ENCODE measurements at places on chromosomes 11 and 22.

- DNase-seq, result no peak
Observed at GRCh38 chr11:89489930-89490329, 1.2 kb downstream of the NOX4 start.

DNA sequence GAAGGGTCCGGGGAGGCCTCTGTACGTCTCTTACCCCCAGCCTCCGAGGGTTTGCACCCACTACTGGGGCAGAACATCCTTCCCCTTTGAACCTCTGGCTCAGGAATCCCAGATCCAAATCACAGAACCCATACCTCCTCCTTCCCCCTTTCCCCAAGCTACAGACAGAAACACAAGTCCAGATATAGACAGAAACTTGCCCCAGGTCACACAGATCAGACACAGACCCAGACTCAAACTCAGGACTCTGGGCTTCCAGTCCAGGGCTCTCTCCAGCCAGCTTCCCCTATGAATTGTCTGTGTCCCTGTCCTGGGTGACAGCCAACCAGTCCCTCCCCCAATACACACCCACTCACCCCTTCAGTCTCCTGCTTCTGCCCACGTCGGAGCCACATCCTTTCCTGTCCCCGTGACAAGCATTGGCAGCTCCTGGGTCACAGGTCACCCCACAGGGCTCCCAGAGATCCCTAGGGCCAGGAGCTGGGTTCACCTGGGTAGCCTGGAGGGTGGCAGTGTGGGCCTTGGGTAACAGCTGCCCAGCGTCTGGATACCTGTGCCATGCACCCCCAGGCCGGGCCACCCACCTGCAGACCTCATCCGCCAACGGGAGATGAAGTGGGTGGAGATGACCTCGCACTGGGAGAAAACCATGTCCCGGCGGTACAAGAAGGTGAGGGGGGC, 772 bp downstream of the TBC1D10C start:
- no peak for DNase-seq

GRCh38 chr22:44401783-44402110, 89.0 kb upstream of the SHISAL1 start:
- DNase-seq, result no peak

DNA sequence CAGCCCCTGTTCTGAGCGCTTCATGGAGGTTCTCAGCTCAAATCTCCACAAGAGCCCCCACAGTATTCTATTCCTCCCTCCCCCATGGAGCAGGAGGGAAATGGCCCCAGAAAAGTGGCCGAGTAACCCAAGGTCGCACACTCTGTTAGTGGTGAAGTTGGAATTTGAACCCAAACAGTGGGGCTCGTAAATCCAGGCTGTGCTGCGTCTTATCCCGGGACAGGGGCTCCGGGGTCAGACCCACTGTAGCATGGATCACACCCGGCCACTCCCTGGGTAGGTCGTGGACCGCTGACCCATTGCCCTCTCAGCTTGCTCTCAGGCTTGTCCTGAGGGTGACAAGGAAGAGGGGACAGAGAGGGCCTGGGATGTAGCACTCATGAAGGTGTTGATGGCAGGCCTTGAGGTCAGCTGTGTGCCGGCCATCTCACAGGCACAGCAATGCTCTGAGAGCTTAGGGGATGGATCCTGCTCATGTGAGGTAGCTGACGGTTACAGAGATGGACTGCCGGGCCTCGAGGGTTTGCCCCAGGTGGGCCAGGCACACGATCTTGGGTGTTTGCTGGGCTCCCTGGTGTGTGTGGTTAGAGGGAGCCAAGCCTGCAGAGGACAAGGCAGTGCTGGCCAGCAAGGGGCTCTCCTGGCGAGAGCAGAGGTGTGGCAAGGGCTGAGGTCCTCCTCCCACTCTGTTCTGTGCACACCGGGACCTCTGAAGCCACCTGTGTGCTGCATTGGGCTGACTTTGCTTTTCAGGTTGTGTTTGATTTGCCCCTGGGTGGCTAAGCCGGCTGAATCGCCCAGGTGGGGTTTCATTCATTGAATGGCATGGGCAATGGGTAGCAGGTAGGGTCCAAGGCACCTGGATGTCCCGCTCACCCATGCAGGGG, 2.3 kb upstream of the FGF19 start:
- DNase-seq, result no peak

DNA sequence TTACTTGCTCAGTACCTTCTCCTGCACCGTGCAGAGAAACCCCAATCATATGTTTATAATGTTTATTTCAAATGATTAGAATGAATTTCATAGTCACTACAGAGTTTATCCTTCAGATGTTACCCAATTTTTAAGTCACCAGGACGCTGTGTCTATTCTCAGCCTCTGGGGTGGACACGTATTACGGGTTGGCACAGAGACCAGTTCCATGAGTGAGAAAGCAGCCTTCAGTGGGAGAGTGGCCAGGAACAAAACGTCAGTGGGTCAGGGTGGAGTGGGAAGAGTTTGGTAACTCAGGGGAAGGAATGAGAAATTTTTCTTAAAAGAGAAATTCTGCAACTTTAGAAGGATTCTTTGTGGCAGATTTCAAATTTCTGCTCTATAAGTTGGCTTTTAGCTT, 77.1 kb upstream of the MTMR2 start:
- DNase-seq, result no peak

DNA sequence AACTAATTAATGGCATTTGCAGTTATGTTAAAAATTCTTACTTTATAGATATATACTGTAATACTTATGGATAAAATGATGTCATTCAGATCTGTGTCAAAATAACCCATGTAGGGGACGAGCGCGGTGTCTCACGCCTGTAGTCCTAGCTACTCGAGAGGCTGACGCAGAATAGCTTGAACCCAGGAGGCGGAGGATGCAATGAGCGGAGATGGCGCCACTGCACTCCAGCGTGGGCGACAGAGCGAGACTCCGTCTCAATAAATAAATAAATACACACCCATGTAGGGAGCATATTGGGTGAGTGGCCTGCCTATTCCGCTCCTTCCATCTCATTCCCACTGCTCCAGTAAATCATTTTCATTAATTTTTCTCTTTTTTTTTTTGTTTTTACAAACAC, 7.1 kb downstream of the SNU13 start:
- DNase-seq, result no peak

- DNase-seq, result no peak
Observed at GRCh38 chr11:130094614-130095013, 24.9 kb downstream of the APLP2 start.

GRCh38 chr11:123800036-123800435, 6.1 kb downstream of the OR6M1 start:
- no peak for DNase-seq

- no peak for DNase-seq
Observed at GRCh38 chr11:79381036-79381435, 59.8 kb downstream of the TENM4 start.

- no peak for DNase-seq
Observed at GRCh38 chr11:47606731-47607130, 12.5 kb upstream of the C1QTNF4 start.

DNA sequence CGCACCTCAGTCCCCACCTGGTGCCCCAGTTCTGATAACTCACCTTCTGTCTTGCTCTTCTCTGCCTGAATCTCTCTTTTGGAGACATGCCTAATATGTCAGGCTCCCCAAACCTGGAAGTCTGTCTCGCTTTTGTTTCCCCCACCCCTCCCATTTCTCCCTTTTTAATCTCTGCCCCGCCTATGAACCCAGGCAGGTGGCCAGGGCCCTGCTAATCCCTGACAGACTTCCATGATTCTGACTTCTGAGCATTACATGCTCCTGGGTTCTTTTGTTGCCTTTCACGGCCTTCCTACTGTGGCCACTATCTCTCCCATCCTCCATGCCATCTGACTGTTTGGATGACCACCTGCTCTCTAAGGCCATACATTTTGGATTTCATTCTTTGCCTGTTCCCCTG, 1120.9 kb upstream of the CCDC90B start:
- DNase-seq, result no peak

DNA sequence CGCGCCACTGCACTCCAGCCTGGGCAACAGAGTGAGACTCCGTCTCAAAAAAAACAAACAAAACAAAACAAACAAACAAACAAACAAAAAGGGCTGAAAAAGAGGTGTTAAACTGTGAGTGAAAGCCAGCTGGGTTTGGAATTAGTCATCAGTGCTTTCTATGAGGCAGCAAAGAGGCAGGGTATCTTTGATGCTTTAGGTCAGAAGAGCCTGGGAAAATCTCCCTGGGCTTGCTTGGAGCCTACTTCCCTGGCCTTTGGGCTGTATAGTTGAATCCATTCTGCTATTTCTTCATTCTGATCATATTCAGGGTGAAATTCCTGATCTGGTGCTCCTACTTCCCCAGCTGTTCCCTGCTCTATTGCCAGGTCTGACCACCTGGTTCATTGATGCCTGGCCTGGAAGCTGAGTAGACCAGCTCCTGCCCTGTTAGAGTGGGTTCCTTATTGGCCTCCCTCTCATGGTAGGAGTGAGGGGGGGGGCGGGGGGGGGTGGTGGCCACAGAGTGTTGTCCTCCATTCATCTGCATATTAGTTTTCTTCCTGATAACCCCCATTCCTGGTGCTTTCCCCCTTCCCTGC, 65.6 kb downstream of the INSC start:
- no peak for DNase-seq

GRCh38 chr22:29733362-29734201, 13.8 kb downstream of the CABP7 start:
- DNase-seq, result no peak

- no peak for DNase-seq
Observed at GRCh38 chr11:77167111-77167626, 39.1 kb downstream of the MYO7A start.

DNA sequence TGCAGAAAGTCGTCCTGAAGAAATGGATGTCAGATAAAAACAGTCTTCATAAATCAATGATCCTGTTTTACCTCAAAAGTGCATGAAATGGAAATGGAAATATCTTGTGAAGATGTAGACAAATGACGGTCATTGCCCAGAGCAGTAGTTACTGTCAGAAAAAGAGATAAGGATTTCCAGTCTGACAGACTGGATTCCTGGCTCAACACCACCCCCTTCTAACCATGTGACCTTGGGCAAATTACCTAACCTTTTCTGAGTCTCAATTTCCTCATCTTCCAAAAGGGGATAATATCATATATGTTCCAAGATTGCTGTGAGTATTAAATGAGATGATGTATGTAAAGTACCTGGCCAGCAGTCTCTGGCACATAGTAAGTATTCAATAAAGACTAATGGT, 32.9 kb upstream of the EHF start:
- DNase-seq, result no peak

GRCh38 chr11:96062134-96062533, 138.2 kb upstream of the MTMR2 start:
- no peak for DNase-seq

GRCh38 chr11:73028611-73029010, 113.5 kb downstream of the FCHSD2 start:
- no peak for DNase-seq

DNA sequence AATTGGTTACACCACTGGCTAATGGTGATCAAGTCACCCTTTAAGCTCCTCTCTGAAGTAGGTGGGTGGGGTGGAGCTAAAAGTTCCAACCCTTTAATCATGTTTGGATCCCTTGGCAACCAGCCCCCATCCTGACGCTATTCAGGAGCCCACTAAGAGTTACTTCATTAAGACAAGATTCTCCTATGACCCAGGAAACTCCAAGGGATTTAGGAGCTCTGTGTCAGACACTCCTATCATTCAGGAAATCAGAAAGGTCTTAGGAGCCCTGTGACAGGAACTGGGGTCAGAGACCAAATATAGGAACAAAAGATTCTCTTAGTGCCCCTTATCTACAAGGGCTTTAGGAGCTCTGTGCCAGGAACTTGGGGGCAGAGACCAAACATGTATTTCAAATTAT, 141.3 kb downstream of the ATG16L2 start:
- peak; percentile 4 for DNase-seq

DNA sequence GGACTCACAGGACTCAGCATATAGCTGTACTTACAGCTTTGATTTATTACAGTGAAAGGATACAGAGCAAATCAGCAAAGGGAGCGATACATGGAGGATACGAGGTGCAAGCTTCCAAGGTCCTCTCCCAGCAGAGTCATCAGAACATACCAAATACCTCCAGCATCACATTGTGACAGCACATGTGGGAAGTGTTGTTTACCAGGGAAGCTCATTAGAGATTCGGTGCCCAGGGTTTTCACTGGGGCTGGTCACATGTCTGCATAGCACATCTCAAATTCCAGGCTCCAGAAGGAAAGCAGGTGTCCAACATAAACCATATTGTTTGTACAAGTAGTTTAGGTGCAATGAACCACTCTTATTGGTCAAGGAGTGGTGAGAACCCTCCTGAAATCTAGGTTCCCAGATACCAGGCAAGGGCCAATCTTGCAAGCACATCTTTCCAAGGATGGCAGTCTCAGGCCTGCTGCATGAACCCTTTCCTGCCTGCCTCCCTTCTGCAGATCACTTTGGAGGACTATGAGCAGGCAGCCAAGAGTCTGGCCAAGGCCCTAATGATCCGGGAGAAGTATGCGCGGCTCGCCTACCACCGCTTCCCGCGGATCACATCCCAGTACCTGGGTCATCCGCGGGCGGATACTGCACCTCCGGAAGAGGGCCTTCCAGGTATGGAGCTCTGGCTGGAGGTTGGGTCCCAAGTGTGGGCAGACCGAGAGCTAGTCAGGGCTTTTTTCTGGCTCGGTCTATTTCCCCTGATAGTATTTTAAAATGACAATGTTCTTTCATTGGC, 26.7 kb downstream of the AMPD3 start:
- no peak for DNase-seq

GRCh38 chr11:77412814-77413213, 61.1 kb downstream of the PAK1 start:
- no peak for DNase-seq

DNA sequence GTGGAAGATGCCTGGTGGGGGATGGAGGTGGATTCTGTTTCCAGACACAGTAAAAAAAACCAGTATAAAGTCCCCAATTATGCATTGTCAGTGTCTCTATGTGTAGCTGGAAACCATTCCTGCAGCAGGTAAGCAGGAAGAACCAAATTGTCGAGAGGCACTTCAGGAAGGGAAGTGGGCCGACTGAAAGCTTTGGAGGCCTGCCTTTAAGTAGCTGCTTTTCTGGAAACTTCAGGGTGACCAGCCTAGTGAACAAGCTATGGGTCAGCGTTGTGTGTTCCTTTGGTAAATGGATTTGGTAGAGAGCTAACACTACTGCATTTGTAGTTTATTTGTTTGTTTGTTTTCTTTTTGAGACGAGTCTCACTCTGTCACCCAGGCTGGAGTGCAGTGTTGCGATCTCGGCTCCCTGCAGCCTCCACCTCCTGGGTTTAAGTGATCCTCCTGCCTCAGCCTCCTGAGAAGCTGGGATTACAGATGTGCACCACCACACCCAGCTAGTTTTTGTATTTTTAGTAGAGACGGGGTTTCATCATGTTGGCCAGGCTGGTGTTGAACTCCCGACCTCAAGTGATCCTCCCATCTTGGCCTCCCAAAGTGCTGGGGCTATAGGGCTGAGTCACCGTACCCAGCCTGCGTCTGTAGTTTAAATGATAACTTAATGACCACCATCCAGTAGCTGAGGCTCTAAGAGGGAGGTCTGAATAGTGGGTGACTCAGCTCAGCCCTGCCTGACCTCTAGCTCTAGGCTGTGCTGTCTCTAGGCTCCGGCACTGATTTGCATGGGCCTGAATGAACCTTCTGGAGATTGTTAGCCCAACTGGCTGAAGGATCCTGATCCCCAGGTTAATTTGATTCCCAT, 12.8 kb downstream of the PTPRJ start:
- DNase-seq, result no peak

DNA sequence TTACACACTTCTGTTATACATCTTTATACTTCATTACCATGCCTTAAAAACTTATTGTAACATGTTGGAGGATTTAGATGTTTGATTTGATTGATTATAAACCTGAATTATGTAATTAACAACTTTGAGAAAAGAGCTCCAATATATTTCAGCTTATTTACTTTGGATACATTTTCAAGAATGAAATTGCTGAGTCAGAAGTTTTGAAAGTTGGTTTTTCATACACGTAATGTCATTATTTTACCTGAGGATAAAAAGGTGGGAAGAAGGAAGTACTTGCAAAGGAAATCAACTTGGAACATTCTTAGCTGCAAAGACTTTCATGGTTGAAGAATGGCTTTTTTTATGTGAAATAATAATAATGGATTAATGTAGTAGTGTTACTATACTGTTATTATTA, 677.2 kb downstream of the FAM181B start:
- DNase-seq, result no peak

Measured in neural progenitor cell (in vitro differentiated cells).